ENCODE measurements at places on chromosomes 11 and 22.
A peak's percentile ranks its signal among the peaks of the same experiment; 100 is the strongest.

- peak; percentile 89 for DNase-seq
These were observed 828 bp upstream of the RAB1B start for GRCh38 chr11:66267379-66268243.

GRCh38 chr11:16287630-16288280 lies 68.6 kb downstream of the SOX6 start:
- DNase-seq, result no peak

DNA sequence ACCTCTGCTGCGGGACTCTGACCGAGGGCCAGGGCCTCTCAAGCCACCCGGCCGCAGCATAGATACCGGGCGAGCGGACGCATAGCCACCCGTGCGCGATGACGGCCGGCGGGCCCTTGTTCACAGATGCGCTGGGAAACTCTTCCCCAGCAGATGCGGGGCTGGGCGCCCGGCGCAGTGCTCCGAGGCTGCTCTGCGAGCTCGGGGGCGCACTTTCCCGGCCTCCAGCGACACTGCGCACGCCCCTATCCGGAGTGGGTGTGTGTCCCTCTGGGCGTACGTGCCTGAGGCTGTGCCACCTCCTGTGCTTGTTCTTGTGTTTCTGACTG lies 104.7 kb upstream of the E2F8 start:
- peak; percentile 3 for DNase-seq

- DNase-seq, result no peak
These were observed 32.5 kb downstream of the ALX4 start for GRCh38 chr11:44277196-44278090.

DNA sequence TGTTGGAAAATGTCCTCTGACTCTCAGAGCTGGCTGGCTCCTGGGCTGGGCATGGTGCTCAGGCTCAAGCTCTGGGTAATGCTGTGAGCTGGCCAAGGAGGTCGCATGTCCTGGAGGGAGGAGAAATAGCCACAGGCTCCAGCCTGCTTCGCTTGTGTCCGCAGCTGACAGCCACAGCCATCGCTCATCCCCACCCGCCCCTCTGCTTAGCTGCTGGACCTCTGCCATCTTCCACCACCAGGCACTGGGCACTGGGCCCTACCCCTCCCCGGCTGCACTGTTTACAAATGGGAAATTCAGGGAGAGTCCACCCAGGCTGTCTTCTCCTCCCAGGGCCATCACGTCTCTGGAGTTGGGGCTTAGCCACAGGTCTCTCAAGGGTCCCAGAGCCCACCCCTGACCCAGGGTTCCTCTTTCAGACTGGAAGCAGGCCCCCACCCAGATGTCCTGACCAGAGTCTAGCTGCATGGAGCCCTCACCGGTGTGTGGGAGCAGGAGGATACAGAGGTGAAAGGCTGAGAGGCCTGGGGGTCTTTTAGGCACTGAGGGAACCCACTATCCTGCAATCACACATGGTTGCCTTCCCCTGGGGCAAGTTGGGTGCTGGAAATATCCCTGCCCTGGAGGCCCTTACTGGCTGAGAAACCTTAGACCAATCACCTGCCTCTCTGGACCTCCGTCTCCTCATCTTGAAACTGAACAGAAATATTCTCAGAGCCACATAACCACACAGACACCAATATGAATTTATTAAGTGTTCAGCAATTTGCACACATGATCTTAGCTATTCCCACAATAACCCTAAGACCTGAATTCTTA lies 62.7 kb downstream of the CD82 start:
- DNase-seq, result no peak

GRCh38 chr11:33941637-33942160 lies 49.8 kb upstream of the LMO2 start:
- no peak for DNase-seq

GRCh38 chr11:27397624-27398399 lies 34.8 kb upstream of the CCDC34 start:
- no peak for DNase-seq

- DNase-seq, result no peak
These were observed 128.2 kb downstream of the ST3GAL4 start for GRCh38 chr11:126483621-126484195.

- DNase-seq, result no peak
These were observed 218.7 kb upstream of the BLID start for GRCh38 chr11:122334546-122335339.
